ENCODE measurements at places on chromosomes 3 and 15. TPM values are rescaled to one million over a fixed set of nuclear protein-coding genes. Genes with fewer than 3 reads are reported as not detected.

The PLS1 gene
- 45.4 TPM for total RNA-seq

- no peaks in the 10 kb centered on the region for H3K27me3 ChIP-seq
- DNase-seq, result no peak
- peak overlapping the region; percentile 12 for H3K4me3 ChIP-seq
- peak overlapping the region; percentile 71 for H3K27ac ChIP-seq
- H3K4me1 ChIP-seq, result no peaks in the 10 kb centered on the region
- H3K36me3 ChIP-seq, result no peaks in the 10 kb centered on the region
Measured at GRCh38 chr3:193552923-193553322, 1.8 kb downstream of the ATP13A4 start.

GRCh38 chr15:51315726-51316125, 22.7 kb downstream of the CYP19A1 start:
- H3K4me3 ChIP-seq, result no peak overlapping the region
- DNase-seq, result no peak
- no peaks in the 10 kb centered on the region for H3K4me1 ChIP-seq
- no peak overlapping the region for H3K27ac ChIP-seq
- H3K27me3 ChIP-seq, result no peaks in the 10 kb centered on the region

The CAPN3 gene
- 28.4 TPM for total RNA-seq

- H3K27me3 ChIP-seq, result peaks cover 9% of the 10 kb centered on the region
- H3K4me1 ChIP-seq, result no peaks in the 10 kb centered on the region
- no peak overlapping the region for H3K27ac ChIP-seq
- no peak overlapping the region for H3K4me3 ChIP-seq
- no peak for DNase-seq
Measured at GRCh38 chr15:72382146-72382545, 6.3 kb upstream of the HEXA start.

- no peak for DNase-seq
- no peaks in the 10 kb centered on the region for H3K36me3 ChIP-seq
- H3K4me1 ChIP-seq, result no peaks in the 10 kb centered on the region
- H3K4me3 ChIP-seq, result no peak overlapping the region
- H3K27ac ChIP-seq, result peak overlapping the region; percentile 28
- peaks cover 43% of the 10 kb centered on the region for H3K27me3 ChIP-seq
Measured at GRCh38 chr15:51089699-51090453, 4.8 kb downstream of the TNFAIP8L3 start.

DNA sequence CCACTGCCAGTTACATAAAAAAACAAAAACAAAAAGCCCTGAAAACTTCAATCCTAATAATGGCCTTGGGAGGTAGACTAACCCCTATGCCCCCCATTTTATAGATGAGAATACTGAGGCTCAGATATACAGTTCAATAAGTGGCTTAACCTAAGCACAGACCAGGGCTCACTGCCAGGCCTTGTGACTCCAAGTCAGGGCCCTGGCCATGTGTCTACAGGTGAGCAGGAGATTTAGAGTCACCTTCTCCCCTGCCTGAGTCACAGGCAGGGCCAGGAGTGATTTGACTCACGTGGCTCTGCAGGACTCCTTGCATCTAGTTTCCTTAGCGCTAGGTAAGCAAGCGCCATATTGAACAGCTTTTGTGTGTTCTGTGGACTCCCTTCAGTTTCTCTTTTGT, 98.6 kb upstream of the ETV5 start:
- no peaks in the 10 kb centered on the region for H3K36me3 ChIP-seq
- no peak overlapping the region for H3K27ac ChIP-seq
- H3K4me1 ChIP-seq, result peaks cover 4% of the 10 kb centered on the region

The IL5RA gene
- total RNA-seq, result 13.8 TPM

GRCh38 chr15:59259137-59259943, 52.7 kb downstream of the LDHAL6B start:
- H3K27ac ChIP-seq, result no peak overlapping the region
- peaks cover 10% of the 10 kb centered on the region for H3K36me3 ChIP-seq
- no peaks in the 10 kb centered on the region for H3K27me3 ChIP-seq
- no peak for DNase-seq
- no peak overlapping the region for H3K4me3 ChIP-seq
- H3K4me1 ChIP-seq, result no peaks in the 10 kb centered on the region

DNA sequence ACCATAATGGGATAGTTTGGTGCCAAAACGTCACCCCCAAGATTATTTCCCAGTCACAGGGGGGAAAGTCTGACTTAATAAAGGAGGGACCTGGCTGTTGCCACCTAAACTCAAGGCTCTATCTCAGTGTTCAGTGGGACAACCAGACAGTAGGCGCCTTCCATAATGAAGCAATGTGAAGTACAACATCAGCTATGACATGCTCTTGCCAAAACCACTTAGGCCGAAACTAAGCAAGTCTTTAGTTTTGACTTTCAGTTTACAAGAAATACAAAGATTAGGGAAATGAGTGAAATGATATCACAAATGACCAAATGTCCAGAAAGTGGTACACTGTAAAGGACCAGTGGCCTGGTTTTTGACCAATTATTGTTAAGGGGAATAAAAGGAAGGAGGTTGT, 32.9 kb downstream of the SOX14 start:
- no peak overlapping the region for H3K27ac ChIP-seq
- H3K4me3 ChIP-seq, result no peak overlapping the region
- no peaks in the 10 kb centered on the region for H3K36me3 ChIP-seq
- DNase-seq, result no peak
- H3K27me3 ChIP-seq, result no peaks in the 10 kb centered on the region

- no peak overlapping the region for H3K27ac ChIP-seq
- H3K4me3 ChIP-seq, result no peak overlapping the region
- H3K4me1 ChIP-seq, result no peaks in the 10 kb centered on the region
- no peak for DNase-seq
Measured at GRCh38 chr3:18207226-18207625, 217.9 kb downstream of the SATB1 start.

GRCh38 chr15:64702816-64703631, 72.4 kb downstream of the RBPMS2 start:
- H3K27me3 ChIP-seq, result no peaks in the 10 kb centered on the region
- peak; percentile 99 for DNase-seq
- H3K36me3 ChIP-seq, result no peaks in the 10 kb centered on the region
- peak overlapping the region; percentile 91 for H3K27ac ChIP-seq
- peaks cover 42% of the 10 kb centered on the region for H3K4me1 ChIP-seq

- H3K36me3 ChIP-seq, result no peaks in the 10 kb centered on the region
- H3K4me3 ChIP-seq, result no peak overlapping the region
- no peaks in the 10 kb centered on the region for H3K27me3 ChIP-seq
- no peaks in the 10 kb centered on the region for H3K4me1 ChIP-seq
Measured at GRCh38 chr3:139838269-139838957, 96.6 kb upstream of the CLSTN2 start.

DNA sequence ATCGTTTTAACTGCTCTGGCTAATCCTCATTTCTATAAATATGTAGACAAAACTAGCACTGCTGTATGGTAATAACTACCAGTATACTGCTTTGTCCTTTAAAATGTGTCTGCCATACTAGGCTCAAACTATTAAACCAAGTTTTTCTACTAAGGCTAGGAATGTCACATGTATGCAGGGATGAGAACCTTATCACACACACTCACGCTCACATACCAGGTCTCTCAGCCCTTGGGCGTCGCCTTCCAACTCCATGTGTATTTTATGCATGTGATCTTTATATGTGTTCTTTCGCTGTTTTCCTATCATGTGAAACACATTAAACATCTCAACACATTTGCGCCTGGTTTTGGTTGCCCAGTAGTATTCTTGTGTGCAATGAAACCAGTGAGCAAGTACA, 32.6 kb downstream of the ATP2C1 start:
- H3K27ac ChIP-seq, result no peak overlapping the region
- H3K36me3 ChIP-seq, result peaks cover 6% of the 10 kb centered on the region
- H3K4me3 ChIP-seq, result no peak overlapping the region
- no peak for DNase-seq
- no peaks in the 10 kb centered on the region for H3K27me3 ChIP-seq

The ANAPC13 gene
- 54.9 TPM for total RNA-seq

GRCh38 chr15:79938143-79938542, 32.9 kb downstream of the BCL2A1 start:
- H3K36me3 ChIP-seq, result no peaks in the 10 kb centered on the region
- no peaks in the 10 kb centered on the region for H3K27me3 ChIP-seq
- no peak overlapping the region for H3K27ac ChIP-seq
- no peak for DNase-seq

The PYGO1 gene
- 17.9 TPM for total RNA-seq

DNA sequence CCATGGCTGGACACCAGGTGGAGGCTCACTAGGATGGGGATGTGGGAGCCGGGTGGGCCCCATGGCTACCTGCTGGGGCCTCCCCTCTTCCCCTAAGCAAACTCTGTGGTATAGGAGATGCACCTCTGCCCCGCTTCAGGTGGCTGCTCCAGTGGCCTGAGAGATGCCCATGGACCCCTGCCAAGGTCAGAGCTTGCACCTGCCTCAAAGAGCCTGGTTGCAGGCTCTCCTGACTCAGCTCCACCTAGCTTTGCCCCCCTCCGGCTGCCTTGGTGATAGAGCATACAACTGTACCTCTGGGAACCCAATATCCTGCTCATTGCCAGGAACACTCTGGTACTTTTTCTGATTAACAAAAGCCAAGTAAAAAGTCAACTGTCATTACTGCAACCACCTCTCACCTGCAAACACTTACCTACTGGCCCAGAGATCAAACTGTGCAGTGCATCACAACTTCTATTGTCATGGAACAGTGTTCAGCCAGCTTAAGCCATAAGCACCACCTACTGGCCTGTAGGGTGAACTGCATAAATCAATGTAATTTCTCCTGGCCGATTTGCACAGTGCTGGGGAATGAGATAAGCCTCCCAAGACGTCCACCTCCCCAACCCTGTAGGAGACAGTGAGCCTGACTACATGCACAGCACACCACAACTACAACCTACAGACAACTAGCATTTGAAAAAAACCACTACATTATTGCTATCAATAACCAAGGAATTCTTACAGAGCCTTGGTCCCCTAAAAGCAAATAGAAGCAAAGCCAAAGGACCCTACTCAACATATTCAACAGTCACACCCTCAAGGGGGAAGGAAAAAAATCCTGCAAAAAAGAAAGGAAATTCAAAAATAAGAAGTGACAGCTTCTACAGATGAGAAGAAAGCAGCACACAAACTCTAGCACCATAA, 352.4 kb upstream of the ARHGEF26 start:
- no peaks in the 10 kb centered on the region for H3K27me3 ChIP-seq
- no peak overlapping the region for H3K4me3 ChIP-seq
- DNase-seq, result peak; percentile 24
- no peaks in the 10 kb centered on the region for H3K4me1 ChIP-seq
- H3K36me3 ChIP-seq, result no peaks in the 10 kb centered on the region
- no peak overlapping the region for H3K27ac ChIP-seq

DNA sequence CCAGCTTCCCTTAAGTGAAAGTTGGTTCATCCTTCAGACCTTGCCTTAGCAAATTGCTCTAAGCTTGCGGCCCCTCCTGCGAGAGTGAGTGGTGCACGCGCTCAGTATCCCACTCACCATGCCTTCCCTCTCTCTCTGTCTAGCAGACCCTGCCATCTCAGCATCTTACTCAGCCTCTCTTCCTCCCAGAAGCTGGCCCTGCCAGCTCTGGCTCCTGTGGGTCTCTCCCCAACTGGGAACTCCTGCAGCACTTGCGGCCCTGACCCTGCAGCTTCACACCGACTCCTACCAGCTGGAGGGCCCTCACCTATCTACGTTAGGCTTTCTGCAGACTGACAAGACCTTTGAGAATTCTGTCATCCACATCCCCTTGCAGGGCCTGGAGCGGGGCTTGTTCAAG, 286.1 kb upstream of the TLE3 start:
- H3K36me3 ChIP-seq, result no peaks in the 10 kb centered on the region
- no peaks in the 10 kb centered on the region for H3K4me1 ChIP-seq
- H3K27ac ChIP-seq, result no peak overlapping the region
- DNase-seq, result no peak

The RHOV gene
- total RNA-seq, result 8.5 TPM

GRCh38 chr3:134325061-134325705, 49.1 kb downstream of the AMOTL2 start:
- H3K36me3 ChIP-seq, result no peaks in the 10 kb centered on the region
- H3K27me3 ChIP-seq, result no peaks in the 10 kb centered on the region
- no peak overlapping the region for H3K27ac ChIP-seq
- DNase-seq, result no peak
- H3K4me3 ChIP-seq, result no peak overlapping the region

The CEMIP gene
- 4.2 TPM for total RNA-seq

DNA sequence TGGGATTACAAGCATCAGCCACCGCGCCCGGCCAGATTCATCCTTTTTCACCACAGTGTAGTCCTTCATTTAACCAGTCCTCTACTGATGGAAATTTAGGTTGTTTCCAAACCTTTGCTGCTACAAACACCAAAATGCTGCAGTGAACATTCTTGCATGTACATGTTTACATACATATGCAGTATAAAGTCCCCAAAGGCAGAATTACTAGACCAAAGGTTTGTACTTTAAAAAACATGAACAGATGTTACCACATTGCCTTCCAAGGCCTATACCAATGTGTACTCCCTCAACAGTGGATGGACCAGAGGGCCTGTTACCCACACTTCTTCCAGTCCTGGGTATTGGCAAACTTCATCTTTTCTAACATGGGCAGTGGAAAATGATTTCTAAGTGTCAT, 51.0 kb downstream of the RLBP1 start:
- no peak overlapping the region for H3K4me3 ChIP-seq
- H3K36me3 ChIP-seq, result no peaks in the 10 kb centered on the region
- no peak overlapping the region for H3K27ac ChIP-seq
- peaks cover 34% of the 10 kb centered on the region for H3K4me1 ChIP-seq

DNA sequence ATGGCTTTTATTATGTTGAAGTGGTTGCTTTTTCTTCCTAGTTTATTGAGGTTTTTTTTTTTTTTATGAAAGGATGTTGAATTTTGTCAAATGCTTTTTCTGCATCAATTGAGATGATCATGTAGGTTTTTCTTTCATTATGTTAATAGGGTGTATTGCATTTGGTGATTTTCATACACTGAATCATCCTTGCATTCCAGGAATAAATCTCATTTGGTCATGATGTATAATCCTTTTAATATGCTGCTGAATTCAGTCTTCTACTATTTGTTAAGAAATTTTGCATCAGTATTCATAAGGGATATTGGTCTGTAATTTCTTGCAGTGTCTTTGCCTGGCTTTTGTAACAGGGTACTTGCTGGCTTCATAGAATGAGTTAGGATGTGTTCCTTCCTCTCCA, 11.5 kb upstream of the CLRN1 start:
- H3K27ac ChIP-seq, result no peak overlapping the region
- no peak overlapping the region for H3K4me3 ChIP-seq
- H3K36me3 ChIP-seq, result no peaks in the 10 kb centered on the region
- no peak for DNase-seq
- no peaks in the 10 kb centered on the region for H3K27me3 ChIP-seq

The CHRM5 gene
- not detected for total RNA-seq

The GP5 gene
- 1.1 TPM for total RNA-seq

The SLC22A13 gene
- total RNA-seq, result 0.64 TPM

DNA sequence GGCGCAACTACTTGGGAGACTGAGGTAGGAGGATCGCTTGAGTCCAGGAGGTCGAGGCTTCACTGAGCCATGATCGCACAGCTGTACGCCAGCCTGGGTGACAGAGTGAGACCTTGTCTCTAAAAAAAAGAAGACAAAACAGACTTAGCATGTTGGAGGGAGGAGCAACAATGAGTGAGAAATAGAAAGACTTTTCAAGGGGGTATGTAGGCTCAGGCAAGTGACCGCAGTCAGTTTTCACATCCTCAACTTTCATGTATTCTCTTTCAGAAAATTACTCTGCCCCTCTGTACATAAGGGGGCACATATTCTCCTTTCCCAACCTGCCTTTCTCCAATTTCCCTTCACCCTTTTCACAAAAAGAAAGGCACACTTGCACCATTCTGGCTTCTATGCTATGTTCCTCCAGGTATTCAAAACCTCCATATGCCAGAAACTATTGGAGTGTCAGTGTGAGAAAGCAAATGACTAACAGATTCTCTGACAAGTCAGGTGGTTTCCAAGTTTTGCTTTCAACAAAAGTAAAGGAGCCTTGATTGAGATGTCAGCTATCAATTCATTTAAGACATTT, 7.6 kb downstream of the NSUN3 start:
- peaks cover 13% of the 10 kb centered on the region for H3K36me3 ChIP-seq
- no peaks in the 10 kb centered on the region for H3K4me1 ChIP-seq
- H3K27ac ChIP-seq, result no peak overlapping the region
- no peak for DNase-seq
- H3K4me3 ChIP-seq, result no peak overlapping the region
- H3K27me3 ChIP-seq, result no peaks in the 10 kb centered on the region
